Smooth muscle cell of the pulmonary artery (primary cell): ENCODE measurements at places on chromosomes 2 and 18. TPM values are rescaled to one million over a fixed set of nuclear protein-coding genes. Genes with fewer than 3 reads are reported as not detected.

SERPINB5 gene
- 0.07 TPM in 1 of 2 replicates, not detected in the other for total RNA-seq

CCDC121 gene
- total RNA-seq: 1.8 TPM in 2 replicates

TMBIM1 gene
- total RNA-seq: 297 and 397 TPM in 2 replicates

VWC2L gene
- total RNA-seq: not detected in 2 replicates

DNER gene
- total RNA-seq: 0.20 and 1.0 TPM in 2 replicates
